Adrenal gland (tissue), 19 donors: ENCODE measurements at places on chromosomes 11 and 22.

DNA sequence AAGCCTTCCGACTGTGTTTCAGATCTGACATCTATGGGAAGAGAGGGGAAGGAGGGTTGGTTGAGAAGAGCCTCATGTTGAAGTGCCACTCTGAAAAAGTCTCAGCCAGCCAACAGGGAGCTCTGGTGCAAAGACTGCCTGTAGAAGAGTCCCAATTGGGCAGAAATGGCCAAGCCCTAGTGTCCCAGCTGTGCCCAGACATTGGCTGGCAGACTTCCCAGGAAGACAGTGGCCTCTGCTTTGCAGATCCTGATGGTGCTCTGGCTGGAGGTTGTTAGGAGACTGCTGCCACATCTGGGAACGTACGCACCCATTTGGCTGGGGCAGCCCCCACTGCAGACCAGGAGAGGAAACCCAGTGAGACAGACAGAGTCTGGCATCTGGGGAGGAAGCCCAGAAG, 3.2 kb upstream of the PLA2G3 start:
- no peaks in the 10 kb centered on the region for H3K4me1 ChIP-seq
- H3K27ac ChIP-seq: no peak overlapping the region
- H3K36me3 ChIP-seq: no peaks in the 10 kb centered on the region
- no peaks in the 10 kb centered on the region for H3K27me3 ChIP-seq
- no peak overlapping the region for H3K4me3 ChIP-seq
- DNase-seq: peak; percentile 77

- peaks cover 30% of the 10 kb centered on the region for H3K4me1 ChIP-seq
- H3K4me3 ChIP-seq: no peak overlapping the region
- DNase-seq: peak; percentile 84
- no peak overlapping the region for H3K27ac ChIP-seq
These were observed 38.3 kb upstream of the TFIP11 start for GRCh38 chr22:26550498-26551033.

- no peaks in the 10 kb centered on the region for H3K36me3 ChIP-seq
- DNase-seq: peak; percentile 78
- H3K4me1 ChIP-seq: peaks cover 43% of the 10 kb centered on the region
- H3K27ac ChIP-seq: peak within 1 kb of the TSS; percentile 89
- H3K27me3 ChIP-seq: no peaks in the 10 kb centered on the region
These were observed at the start of gene PITPNM1 for GRCh38 chr11:67504950-67505581. PITPNM1 (minus strand) TSS chr11:67505363; CDS start chr11:67504180, 1,183 bp downstream.

DNA sequence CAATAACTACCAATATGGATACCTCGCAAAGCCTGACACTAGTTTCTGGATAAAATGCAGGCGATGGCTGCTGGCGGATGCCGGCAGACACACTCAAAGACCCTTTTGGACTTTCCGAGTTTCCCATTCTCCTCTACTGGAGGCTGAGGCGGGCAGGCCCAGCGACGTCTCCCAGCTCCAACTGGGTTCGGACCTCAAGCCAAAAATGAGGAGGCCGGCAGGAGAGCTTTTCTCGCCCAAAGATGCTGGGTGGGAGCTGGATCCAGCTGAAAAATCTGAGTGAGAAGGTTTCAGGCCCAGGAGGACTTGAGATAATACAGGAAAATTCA, 428 bp upstream of the FEZ1 start:
- no peak overlapping the region for H3K4me3 ChIP-seq
- no peak overlapping the region for H3K27ac ChIP-seq
- H3K27me3 ChIP-seq: peaks cover 4% of the 10 kb centered on the region
- H3K36me3 ChIP-seq: no peaks in the 10 kb centered on the region
- no peak for DNase-seq

GRCh38 chr11:67516806-67517205, 6.4 kb downstream of the CABP2 start:
- no peaks in the 10 kb centered on the region for H3K4me1 ChIP-seq
- no peak overlapping the region for H3K4me3 ChIP-seq
- no peak for DNase-seq
- no peak overlapping the region for H3K27ac ChIP-seq
- H3K36me3 ChIP-seq: no peaks in the 10 kb centered on the region

GRCh38 chr22:37439347-37439746, 12.1 kb upstream of the ELFN2 start:
- no peak overlapping the region for H3K4me3 ChIP-seq
- H3K27ac ChIP-seq: no peak overlapping the region
- H3K27me3 ChIP-seq: no peaks in the 10 kb centered on the region
- no peak for DNase-seq
- no peaks in the 10 kb centered on the region for H3K4me1 ChIP-seq

DNA sequence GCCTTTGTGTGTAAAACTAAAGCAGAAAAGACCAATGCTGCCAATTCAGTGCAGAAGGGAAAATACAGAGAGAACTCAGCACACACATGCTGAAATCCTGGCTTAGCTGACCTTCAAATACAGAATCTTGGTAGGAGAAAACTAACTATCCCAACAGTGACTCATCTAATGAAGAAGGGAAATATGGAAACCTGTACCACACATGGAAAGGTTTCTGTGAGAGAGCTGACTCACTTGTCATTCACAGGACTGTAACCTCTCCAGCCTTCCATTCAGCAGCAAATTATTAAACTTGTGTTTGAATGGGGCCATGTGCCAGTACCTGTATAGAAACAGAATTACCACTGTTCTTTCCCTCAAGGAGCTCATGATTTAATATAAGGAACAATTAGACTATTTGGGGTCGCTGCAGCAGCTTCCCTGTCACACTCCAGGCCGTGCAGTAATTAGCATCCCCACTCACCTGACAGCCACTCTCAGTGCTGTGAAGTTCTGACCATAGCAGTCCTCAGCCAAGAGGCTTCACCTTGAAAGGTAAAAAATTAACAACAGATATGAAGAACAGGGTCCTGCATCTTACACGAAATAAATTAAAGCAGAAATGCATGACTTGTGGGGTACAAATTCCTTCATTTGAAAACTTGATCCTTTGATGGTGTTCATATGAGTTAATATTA, 53.9 kb downstream of the MSANTD4 start:
- no peaks in the 10 kb centered on the region for H3K4me1 ChIP-seq
- H3K27me3 ChIP-seq: no peaks in the 10 kb centered on the region
- H3K4me3 ChIP-seq: no peak overlapping the region
- H3K36me3 ChIP-seq: no peaks in the 10 kb centered on the region
- no peak for DNase-seq

DNA sequence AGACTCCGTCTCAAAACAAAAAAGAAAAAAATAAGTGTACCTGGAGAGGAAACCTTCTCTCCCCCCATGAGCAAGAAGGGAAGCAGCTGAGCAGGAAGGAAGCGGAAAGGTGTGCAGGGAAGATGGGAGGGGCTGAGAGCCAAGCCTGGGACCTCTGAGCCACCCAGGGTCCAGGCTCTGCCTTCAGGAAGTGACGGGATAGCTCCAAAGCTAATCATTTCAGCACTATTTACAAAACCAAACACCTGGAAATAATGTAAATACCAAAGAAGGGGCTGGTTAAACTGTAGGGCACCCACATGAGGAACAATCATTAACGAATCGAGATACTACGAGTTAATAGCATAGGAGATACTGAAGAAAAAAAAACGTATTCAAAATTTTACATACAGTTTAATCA, 27.9 kb downstream of the ARRB1 start:
- no peak overlapping the region for H3K4me3 ChIP-seq
- no peak for DNase-seq
- no peaks in the 10 kb centered on the region for H3K36me3 ChIP-seq
- no peaks in the 10 kb centered on the region for H3K4me1 ChIP-seq
- H3K27me3 ChIP-seq: no peaks in the 10 kb centered on the region

DNA sequence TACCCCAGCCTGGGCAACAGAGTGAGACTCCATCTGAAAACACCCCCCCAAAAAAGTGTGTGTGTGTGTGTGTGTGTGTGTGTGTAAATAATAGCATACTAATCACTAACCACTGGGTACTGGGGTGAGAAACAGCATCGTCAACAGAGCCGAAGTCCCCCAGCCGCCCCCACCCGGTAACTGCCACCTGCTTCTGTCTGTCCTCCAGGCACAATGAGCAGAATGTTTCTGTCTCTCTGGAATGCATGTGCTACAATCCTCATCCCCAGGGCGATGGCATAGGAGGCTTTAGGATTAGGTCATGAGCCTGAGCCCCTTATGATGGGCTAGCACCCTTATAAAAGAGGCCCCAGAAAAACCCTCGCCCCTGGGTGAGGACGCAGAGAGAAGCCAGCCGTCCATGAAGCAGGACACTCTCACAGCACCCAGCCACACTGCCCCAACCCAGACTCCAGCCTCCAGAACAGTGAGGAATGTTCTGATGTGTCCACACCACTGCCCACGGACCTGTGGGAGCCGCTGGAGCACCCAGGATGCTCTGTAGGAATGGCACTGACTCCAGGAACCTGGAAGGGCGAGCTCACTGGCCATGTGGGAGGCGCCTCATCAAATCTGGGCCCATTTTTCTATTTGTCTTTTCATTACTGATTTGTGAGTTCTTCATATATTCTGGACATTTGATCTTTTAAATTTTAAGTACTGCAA, 9.9 kb downstream of the TTLL8 start:
- no peak overlapping the region for H3K4me3 ChIP-seq
- H3K27me3 ChIP-seq: peaks cover 26% of the 10 kb centered on the region
- H3K27ac ChIP-seq: no peak overlapping the region
- DNase-seq: no peak

GRCh38 chr11:23123753-23124152, 263.5 kb upstream of the CCDC179 start:
- DNase-seq: peak; percentile 64
- peaks cover 22% of the 10 kb centered on the region for H3K4me1 ChIP-seq

- DNase-seq: no peak
- no peaks in the 10 kb centered on the region for H3K36me3 ChIP-seq
- no peaks in the 10 kb centered on the region for H3K27me3 ChIP-seq
- peaks cover 17% of the 10 kb centered on the region for H3K4me1 ChIP-seq
- H3K4me3 ChIP-seq: peak overlapping the region; percentile 25
These were observed 1.1 kb downstream of the CBX6 start for GRCh38 chr22:38870791-38871359.

DNA sequence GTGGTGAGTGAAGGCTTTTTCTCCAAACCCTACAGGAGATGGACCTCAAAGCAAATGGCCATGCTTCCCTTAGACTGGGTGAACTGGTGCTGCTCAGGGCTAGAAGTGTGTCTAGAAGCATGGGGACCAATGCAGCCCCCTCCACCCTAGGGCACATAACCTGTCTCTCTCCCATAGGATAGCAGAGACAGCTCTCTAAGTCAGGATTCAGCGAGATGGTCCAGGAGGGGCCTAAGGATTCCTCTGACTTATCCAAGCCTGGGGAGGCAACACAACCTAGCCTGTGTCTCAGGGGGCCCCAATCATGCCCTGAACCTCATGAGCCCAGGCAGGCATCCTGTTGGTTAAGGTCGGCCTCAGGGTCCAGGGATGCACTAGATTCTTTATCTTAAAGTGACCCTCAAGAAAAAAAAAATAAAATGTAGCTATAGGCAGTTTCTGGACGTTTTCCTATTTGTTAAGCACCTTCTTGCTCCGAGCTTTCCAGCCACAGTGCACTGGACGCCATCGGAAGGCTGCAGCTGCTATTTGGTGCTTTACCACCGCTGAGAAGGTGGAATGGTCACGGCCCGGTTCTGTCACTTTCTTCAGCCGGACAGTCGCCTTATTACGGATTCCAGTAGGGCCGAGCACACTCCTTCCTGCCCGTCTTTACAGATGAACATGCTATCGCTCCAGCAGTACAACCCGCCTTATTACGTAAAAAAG, 5.0 kb upstream of the CCND1 start:
- no peak for DNase-seq
- H3K4me3 ChIP-seq: no peak overlapping the region
- H3K27ac ChIP-seq: peak overlapping the region; percentile 30

- peak overlapping the region; percentile 79 for H3K27ac ChIP-seq
- H3K27me3 ChIP-seq: no peaks in the 10 kb centered on the region
- H3K4me1 ChIP-seq: peaks cover 16% of the 10 kb centered on the region
- peaks cover 26% of the 10 kb centered on the region for H3K36me3 ChIP-seq
- H3K4me3 ChIP-seq: no peak overlapping the region
- no peak for DNase-seq
These were observed 29.8 kb downstream of the TBC1D22A start for GRCh38 chr22:46792061-46792796.

GRCh38 chr11:117070016-117070415, 28.2 kb downstream of the SIK3 start:
- H3K4me3 ChIP-seq: no peak overlapping the region
- H3K27ac ChIP-seq: no peak overlapping the region
- H3K4me1 ChIP-seq: peaks cover 50% of the 10 kb centered on the region
- no peaks in the 10 kb centered on the region for H3K36me3 ChIP-seq

DNA sequence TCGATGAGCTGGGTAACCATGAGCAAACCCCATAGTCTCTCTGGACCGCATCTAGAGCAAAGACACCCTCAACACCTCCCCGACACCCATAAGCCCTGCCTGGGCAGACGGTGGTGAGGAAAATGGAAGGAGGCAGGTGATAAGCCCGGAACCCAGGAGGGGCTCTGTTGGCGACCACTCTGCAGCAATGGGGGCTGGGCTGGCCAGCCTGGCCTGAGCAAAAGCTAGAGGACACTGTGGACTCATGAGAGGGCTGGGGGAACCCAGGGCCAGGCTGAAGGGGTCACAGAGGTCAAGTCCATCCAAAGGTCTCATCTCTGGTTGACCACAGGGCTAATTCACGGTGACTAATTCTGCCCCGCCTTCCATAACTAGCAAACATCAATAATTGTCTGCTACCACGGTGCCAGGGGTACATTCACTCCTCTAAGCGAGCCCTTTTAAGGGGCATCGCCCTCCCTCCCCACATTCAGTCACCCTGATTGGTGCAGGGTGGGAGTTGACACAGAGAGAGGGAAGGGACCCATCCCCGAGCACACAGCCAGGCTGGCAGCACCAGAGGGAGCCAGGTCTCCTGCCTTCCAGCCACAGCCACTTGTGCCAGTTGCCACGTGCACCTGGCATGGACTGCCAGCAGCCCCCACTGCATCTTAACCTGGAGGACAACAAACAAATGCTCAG, 4.0 kb downstream of the PYGM start:
- no peaks in the 10 kb centered on the region for H3K27me3 ChIP-seq
- H3K27ac ChIP-seq: no peak overlapping the region
- H3K36me3 ChIP-seq: no peaks in the 10 kb centered on the region
- no peak for DNase-seq

GRCh38 chr22:38228873-38229740, 27.3 kb downstream of the MAFF start:
- H3K36me3 ChIP-seq: peaks cover 44% of the 10 kb centered on the region
- DNase-seq: peak; percentile 85
- H3K4me3 ChIP-seq: no peak overlapping the region
